ENCODE measurements at places on chromosomes 3 and 15. TPM values are rescaled to one million over a fixed set of nuclear protein-coding genes. Genes with fewer than 3 reads are reported as not detected.

The LRRC57 gene
- 17.4 TPM for total RNA-seq

GRCh38 chr15:66071160-66071920, 182.2 kb downstream of the MEGF11 start:
- DNase-seq: no peak

- DNase-seq: no peak
Measured at GRCh38 chr3:69770219-69770618, 31.0 kb downstream of the MITF start.

The LRRC58 gene
- total RNA-seq: 34.8 TPM

The GPR176 gene
- total RNA-seq: 10.3 TPM

All from skin of body (tissue), 3 donors.